Cerebellar cortex (tissue), 1 donor: ENCODE measurements at places on chromosomes 11 and 22.

GRCh38 chr11:78020246-78020645 is 2.8 kb downstream of the KCTD14 start:
- no peak for DNase-seq

DNA sequence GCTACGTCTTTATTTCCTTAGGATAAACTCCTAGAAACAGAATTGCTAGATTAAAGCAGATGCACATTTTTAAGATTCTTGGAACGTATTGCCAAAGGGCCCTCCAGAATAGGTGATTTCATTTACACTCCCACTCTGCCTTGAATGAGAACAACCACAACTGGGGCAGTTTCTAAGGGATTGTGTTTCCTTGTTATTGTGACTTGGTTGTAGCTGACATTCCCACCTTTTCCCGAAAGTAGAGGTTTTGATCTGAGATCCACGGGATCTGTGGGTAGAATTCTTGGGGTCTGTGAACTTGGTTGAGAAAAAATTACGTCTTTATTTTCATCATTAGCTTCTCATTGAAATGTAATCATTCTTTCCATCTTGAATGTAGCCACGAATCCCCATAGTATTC is 21.5 kb downstream of the LRRC32 start:
- DNase-seq, result no peak

DNA sequence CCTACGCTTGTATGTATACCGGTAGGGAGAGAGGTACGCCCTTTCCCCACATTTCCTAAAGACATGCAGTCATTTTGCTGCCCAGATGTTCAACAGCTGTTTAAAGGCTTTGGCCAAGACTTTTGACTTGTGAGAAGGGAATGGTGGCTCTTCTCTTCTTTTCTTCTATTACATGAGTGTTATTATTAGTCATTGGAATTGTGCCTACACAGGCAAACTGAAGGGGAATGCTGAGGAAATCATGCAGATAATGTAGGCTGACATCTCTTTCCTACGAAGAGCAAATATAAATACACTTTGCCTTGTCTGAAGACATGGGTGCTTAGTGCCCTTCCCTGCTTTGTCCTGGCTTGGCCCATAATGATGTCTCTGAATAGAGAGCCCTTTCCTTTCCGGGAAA is 194.3 kb upstream of the NARS2 start:
- no peak for DNase-seq

DNA sequence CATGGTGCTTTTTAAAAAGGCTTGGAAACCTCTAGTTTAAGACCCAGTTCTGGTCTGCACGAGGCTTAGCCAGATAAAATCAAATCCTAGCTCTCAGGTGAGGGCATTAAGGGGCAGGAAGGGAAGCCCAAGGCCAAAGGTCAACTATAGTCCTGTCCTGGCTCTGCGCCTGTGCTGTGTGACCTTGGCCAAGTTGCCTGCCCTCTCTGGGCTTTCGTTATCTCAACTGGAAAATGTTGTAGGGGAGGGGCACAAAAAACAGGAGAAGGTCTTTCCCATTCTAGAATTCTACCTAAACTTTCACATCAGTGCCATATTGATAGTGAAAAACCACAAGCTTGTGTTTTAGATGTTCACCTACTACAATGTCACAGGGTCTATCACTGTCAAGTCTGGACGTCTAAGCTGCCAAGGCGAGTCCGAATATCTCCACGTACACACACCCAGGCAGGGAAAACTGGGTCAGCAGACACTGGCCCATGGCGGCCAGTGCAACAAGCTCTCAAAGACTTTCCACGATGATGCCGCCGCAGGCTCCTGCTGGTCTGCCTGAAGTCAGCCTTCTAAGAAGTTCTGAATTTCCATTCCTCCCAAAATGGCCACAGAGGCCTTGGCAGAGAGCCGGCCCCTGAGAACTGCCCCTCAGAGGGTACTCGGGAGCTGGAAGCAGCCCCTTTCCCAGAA is 18.0 kb downstream of the MN1 start:
- DNase-seq, result no peak

DNA sequence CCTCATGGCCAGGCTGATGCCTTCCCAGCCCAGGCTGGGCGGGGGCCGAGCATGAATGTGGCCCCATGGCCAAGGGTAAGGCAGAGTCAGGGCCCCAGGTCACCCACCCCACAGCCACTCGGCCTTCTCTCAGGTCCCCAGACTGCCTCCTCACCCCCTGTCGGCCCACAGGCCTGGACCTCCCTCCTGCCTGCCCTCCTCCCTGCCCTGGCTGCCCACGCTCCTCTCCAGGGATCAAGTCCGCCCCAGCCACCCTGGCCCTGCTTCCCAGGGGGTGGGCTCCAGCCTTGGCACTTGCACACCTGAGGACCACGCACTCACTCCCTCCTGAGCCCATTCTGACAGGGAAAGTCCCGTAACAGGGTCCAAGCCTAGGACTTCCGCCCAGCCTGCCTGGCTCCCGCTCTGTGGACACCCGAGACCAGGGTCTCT is 37.8 kb upstream of the TH start:
- DNase-seq, result no peak

- DNase-seq, result peak; percentile 20
These were observed 667 bp downstream of the RAB6A start for GRCh38 chr11:73760135-73760678.

DNA sequence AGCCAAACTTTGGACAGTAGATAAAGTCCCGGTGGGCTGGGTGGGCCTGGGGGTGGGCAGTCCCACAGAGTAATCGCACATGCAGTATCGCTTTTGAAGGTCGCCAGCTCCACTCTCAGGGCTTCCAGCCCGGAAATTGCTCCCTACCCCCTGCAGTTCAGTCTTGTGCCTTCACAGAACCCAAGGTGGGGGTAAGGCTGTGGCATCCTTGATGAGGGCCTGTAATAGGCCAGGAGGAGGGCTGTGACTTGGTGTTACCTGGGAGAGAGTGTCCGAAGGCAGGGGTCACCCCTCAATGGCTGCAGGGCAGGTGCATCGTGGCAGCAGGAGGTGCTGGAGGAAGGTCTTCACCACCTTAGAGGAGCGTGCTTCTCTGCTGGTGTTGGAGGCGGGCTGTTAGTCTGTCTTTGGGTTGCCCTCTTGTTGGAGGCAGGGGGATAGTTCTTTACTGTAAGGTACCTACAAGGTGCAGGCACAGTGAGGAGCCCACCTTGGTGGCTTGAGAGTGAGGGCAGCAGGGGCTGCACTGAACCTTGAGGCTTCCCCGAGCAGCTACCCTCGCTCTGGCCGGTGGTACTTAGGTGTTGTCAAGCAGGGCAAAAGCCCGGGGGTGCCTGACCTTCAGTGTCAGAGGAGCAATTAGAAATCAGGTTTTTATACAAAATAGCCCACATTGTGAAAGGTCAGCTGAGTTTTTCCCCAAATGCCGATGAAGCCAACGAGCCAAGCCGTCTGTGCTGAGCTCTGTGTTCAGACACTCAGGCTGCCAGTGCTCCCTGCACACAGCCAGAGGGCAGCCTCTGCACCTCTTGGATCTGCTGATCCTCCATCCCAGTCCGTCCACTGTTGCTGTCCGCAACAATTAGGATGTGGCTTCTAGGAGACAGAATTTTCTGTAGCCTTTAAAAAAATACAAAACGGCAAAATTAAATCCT is 21.9 kb downstream of the SAMM50 start:
- no peak for DNase-seq

DNA sequence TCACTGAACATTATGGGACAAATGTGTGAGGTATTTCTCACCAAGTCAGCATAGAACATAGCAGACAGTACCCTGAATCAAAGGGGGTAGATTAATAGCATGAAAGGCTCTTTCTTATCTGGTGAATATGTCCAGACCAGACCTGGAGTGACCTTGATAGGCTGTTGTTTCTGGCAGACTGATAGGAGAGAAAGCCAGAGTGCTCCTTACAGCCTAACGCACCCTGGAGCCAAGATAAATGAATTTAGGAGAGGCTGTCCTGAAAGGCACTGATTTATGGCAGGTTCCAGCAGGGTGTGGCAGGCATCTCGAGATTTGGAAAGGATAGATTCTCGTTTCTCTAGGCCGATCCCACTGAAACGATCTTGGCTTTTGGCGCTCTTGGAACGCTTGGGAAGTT is 204.6 kb downstream of the DBX1 start:
- DNase-seq, result no peak

DNA sequence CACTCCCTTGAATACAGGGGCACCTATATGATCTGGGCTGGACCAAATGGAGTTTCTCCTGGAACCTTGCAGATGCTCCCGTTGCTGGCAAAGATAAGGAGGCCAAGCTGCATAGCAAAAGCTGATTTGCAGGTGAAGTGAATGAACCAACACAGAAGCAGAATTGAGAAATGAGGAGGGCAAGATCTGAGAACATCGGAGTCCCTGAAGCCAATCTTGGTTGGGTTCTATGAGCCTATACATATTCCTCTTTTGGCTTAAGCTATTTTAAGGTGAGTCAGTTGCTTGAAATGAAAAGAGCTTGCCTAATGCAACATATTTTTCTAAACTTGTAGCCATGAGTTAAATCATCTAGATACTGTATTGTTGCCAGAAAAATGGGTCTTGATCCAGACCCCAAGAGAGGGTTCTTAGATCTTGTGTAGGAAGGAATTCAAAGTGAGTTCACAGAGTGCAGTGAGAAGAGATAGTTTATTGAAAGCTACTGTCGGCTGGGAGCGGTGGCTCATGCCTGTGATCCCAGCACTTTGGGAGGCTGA is 23.5 kb downstream of the WEE1 start:
- no peak for DNase-seq

GRCh38 chr22:26549902-26550497 is 37.7 kb upstream of the TFIP11 start:
- DNase-seq, result no peak

DNA sequence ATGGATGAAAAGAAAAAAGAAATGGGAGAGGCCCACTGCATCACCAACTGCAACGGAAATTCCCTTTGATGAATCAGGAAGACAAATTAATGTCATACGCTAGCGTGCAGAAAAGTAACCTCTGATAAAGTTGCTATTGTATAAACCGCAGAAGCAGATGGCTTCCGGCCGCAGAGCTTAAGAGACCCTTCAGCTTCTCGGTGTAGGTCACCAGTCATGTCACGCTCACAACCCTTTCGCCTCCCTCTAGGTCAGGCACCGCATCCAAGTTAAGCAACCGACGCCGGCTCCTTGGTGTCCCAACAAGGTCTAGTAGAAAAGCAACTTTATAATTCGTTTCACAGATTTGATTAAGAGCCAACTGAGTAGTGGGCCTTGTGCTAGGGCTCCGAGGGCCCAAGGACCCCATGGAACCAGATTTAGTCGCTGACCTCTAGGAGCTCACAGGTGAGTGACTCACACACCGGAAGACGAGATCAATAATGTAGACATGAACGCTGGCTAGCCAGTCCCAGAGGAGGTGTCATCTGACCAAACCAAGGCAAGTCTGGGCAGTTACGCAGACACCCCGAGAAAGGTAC is 1.2 kb upstream of the ZFP91 start:
- no peak for DNase-seq

DNA sequence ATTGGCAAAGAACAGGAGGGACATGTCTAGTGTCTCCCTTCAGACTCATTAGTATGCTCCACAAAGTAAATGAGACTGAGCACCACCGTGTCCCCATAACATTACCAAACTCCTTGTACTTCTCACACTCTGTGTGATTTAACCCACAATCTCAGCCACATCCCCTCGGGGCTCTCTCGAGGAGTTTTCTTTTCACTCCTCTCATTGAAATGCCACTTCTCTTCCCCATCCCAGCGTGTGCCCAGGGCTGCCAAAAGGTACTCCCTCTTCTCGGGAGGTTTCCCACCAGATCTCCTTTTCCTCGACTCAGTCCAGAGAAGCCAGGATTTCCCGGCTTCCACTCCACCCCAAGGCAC is 1.1 kb downstream of the RBFOX2 start:
- peak; percentile 53 for DNase-seq

GRCh38 chr11:4511282-4512245 is 29.1 kb downstream of the OR52K1 start:
- no peak for DNase-seq

DNA sequence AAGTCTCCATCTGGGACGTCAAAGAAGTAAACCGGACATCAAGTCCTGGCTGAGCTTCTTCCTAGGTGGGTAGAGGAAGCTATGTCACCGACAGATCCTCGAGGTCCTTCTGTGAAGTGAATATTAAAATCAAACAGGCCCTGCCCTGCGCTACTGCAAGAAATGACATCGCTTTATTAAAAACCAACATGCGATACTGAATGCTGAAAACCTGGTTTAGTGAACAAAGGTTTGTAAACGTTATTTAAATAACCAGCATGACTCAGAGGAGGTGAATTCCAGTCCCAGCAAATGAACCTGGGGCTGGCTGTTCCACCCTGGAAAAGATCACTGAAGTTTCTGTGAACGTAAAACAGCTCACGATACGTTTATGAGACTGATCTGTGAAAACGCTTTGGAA is 645 bp downstream of the RTCB start:
- no peak for DNase-seq

GRCh38 chr11:2774173-2775082 is 74.6 kb upstream of the KCNQ1OT1 start:
- no peak for DNase-seq

DNA sequence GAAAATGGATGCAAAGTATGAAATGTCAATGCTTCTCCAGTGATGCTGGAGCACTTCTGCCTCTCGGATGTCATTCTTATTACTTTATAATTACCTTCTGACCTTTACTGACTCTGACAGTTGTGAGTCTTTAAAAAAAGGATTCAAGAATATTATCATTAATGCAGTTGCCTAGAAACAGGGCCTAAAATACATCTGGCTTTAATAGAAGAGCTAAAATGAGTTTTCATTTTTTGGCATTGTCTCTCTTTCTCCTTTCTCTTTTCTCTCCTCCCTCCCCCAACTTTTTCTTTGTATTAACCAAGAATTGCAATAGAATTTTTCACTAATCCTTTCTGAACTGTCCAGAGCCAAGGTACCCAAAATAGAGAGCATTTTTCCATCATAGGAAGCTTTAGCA is 45.9 kb downstream of the FDX1 start:
- no peak for DNase-seq

- no peak for DNase-seq
These were observed 176.3 kb upstream of the TMEM45B start for GRCh38 chr11:129639300-129639699.

- no peak for DNase-seq
These were observed 30.1 kb upstream of the CBX7 start for GRCh38 chr22:39182478-39183030.

DNA sequence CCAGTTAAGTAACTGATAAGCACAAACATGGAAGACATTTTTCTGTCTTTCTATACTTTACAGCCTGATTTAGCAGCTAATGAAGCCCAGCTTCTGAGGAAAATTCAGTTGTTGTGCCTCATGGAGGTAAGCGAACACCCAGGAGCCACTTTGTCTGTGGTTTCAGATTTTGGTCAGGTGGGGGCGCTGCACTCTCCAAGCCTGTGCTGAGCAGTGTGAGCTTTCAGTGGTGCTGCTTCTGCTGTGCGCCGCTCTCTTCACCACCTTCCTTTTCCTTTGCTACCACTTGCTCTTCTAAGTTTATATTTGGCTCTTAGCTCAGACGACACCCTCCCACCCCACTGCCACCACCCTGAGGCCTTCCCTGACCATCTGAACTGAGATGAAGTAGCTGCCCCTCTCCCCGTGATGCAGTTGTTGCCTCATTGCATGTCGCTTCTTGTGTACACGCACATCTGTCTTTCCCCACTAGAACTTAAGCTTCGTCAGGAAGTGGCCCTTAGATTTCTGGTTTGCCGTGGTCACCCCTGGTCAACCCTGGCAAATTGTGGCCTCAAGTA is 14.0 kb downstream of the PSMD13 start:
- DNase-seq, result peak; percentile 56

- no peak for DNase-seq
These were observed 4.6 kb upstream of the H19 start for GRCh38 chr11:2002042-2002776.
